ENCODE measurements at places on chromosomes 6 and 20.

- DNase-seq: no peak
These were observed 57.8 kb downstream of the FOXA2 start for GRCh38 chr20:22526512-22527012.

GRCh38 chr6:11179419-11180202 lies 52.9 kb downstream of the NEDD9 start:
- DNase-seq: no peak

DNA sequence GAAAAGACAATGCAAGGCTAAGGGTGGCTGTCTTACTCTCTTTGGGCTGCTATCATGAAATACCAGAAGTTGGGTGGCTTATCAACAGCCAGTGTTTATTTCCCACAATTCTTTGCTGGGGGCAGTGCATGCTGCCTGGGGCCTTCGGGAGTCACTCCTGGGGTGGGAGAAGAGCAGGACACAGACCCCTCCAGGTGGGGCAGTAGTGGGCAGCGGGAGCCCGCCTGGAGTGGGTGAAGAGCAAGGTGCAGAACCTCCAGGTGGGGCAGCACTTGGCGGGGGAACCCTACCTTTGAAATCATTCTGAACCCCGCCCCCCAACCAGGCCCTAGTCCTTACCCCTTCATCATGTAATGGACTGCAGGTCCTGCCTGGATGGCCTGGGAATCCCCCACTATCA lies 69.6 kb upstream of the THBS2 start:
- DNase-seq: no peak

DNA sequence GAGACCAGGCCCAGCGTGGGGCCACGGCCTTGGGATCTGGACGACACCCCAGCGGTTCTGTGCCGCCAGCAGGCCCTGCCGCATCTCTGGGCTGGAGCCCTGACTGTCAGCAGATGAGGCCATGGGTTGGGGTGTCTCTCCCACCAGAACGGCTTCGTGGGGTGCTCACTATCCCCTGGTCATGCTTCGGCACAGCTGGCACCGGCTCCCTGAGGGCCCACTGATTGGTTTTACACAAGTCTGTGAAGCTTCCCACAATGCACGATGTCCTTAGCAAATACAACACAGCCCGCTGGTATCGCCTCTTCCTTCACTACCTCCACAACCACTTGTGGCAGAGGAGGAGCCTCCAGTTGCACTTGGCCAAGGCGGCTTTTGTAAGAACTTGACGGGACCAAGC lies 94.3 kb downstream of the THBS2 start:
- DNase-seq: no peak

- DNase-seq: no peak
These were observed 139.4 kb downstream of the BMP2 start for GRCh38 chr20:6906871-6907270.

- DNase-seq: no peak
These were observed 126.6 kb downstream of the TAF4 start for GRCh38 chr20:61938839-61939690.

GRCh38 chr20:56875052-56875659 lies 246.1 kb downstream of the TFAP2C start:
- DNase-seq: peak; percentile 97

GRCh38 chr6:22401206-22401605 lies 104.4 kb upstream of the PRL start:
- DNase-seq: no peak
